ENCODE measurements at places on chromosomes 5 and 9.

DNA sequence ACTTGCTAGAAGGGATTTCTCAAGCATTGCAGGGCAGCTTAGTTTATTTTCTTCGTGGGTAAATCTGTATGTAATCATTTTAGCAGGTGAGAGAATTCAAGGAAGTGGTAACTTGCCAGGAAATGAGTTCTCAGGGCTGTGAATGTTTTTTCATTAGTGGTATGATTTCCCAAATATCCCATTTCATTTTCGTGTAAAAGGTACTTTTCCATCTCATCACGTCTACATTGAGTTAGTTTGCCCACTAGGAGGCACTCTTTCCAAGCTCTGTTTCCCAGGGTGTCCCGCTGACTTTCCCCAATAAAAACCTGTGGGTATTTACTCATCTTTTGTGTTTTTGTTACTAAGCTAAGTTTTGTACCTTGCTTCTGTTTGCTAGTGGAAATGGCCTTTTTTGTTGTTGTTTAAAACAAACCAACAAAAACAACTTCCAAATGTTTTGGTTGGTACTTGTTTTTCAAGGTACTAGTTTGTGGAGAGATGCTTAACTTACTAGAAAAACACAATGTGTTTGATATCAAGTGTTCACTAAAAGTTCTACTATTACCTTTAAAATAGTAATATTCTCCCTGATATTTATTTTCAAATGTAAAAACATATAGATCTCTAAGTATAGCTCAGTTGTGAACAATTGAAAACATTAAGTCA lies 373.6 kb downstream of the ADGRV1 start:
- DNase-seq, result no peak

DNA sequence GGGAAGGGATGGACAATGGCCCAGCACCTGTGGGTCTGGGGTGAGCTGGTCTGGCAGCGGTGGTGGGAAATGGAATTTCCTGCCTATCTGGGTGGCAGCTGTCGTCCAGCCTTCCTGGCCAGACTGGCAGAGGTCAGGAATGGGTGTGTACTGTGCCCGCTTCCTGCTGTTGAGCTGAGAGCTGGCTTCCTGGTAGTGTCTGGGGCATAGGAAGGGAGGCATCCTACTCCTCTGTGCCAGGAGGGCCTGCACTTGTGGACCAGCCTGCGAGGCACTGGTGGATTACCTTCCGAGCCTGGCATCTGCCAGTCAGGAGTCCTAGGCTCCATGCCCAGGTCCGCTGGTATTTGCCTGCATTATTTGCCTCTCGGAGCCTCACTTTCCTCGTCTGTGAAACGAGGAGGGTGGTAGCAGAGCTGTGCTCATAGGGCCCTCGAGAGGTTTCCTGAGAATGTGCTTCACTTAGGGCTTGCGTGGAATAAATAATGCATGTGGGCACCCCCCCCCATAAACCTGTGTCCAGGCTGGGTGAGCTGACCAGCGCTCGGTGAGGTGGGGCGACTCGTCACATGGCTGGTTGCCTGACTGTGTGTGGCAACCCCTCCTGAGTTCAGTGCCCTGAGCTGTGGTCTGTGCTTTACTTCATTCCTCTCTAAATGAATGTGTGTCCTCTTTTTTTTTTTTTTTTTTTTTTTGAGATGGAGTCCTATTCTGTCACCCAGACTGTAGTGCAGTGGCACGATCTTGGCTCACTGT lies 47.7 kb downstream of the HMCN2 start:
- DNase-seq, result peak; percentile 7

GRCh38 chr9:111876179-111876578 lies 20.4 kb upstream of the UGCG start:
- DNase-seq, result no peak

GRCh38 chr9:15972760-15973159 lies 419.9 kb downstream of the CCDC171 start:
- DNase-seq, result no peak

GRCh38 chr5:14428302-14429081 lies 153.1 kb upstream of the OTULINL start:
- no peak for DNase-seq

DNA sequence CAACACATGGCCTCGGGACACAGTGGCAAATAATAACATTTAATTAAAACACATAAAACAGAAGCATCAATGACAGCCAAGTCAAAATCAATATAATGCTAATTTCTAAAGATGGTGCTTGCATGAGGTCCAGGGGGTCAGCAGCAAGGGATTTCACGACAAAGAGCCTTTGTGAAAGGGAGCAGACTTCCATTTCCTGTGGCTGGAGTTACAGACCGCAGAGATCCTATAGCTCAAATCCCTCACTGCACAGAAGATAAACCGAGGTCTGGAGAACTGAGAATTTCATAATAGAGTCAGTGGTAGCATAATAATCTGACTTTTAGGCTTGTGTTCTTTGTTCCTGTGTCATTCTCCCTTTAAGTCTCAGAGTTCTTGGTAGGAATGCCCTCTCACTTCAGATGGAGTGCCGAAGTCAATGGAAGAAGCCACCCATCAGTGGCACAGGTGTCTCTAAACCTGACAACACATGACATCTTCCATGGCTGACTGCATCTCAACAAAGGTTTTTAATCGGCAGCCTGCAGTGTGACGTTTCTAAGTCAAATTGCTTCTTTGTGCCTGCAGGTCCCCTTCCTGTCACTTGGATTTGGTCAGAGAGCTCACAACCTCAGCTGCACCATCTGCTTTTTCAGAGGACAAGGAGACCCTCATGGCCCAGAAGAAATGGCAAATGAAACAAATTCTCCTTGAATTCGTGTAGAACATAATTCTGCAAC lies 67.4 kb downstream of the CARTPT start:
- no peak for DNase-seq

DNA sequence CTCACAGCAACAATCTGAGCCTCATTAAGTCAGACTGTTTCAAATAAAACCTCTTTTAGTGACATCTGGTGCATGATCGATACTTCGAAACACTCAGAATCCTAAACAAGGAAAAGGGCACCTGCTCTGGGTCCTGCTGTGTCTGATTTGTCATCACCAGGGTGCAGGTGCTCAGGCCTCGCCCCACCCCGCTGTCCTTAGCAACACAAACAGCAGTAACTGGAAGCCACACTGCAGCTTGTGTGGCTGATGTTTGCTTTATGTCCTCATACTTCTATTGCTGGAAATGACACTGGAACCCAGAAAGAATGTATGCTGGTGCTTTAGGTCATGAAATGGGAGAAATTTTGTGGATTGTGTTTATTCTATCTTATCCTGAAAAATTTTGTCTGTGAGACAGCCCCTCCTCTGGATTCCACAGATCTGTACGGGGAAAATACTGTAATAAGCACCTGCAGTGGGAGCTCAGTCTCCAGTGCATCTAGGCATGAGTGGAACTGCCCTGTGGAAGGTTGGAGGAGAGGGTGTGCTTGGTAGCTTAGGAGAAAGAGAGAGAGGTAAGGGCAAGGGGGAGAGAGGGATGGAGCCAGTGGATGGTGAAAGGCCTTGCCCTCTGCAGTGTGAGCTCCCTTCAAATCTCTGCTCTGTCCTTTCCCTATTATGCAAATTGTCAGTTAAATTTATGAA lies 284.2 kb downstream of the SMARCA2 start:
- DNase-seq, result no peak

GRCh38 chr5:103474677-103475076 lies 87.9 kb downstream of the NUDT12 start:
- DNase-seq, result no peak

DNA sequence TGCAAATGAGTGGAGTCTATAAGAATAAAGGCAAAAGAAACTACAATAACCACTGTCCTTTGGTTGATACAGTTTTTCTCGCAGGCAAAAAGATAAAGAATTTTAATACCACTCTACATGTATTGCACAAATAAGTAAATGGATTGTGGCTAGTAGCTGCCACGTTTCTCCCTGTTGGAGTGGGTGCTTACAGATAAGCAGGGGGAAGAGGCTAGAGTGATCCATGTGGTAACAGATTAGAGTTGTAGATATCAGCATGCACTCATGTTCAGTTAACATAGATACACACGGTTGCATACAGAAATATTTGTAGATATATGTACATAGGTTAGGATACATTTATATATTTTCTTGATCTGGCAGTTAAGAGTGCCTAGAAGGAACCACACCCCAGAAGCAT lies 179.5 kb downstream of the ARHGEF28 start:
- no peak for DNase-seq

DNA sequence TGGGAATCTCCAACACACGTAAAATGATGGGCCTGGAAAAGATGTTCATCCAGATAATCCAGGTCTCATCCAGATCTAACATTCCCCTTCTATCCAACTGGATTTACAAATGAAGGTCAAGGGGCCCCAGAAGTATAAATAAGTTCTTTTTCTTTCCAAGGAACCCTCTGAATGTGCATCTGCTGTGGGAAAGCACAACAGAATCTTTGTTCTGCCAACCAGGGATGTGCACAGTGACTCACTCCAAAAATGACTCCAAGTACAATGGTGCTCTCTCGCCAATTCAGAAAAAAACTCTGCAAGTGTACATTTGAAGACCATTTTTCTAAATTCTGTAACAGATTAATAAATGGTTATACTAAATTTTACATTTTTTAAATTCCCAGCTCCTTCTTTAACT lies 12.4 kb downstream of the RAPGEF6 start:
- no peak for DNase-seq

DNA sequence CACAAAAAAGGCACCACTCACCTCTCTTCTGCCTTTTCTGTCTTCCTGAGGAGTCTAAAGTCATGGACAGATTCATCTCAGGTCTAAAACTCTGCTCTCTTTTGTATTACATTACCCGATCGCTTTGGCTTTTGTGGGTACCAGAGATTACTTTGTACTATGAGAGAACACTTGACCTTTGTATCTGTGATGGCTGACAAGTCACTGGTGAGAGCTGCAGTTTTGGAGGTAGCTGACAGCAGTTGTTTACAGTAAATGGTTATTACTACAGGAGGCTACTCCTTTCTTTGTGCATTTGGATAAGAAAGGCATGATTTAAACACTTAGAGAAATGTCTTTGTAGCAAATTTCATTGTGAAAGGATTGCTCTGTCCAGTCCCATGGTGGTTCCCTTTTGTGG lies 307.3 kb downstream of the FBXL17 start:
- DNase-seq, result no peak

- DNase-seq, result no peak
Observed at GRCh38 chr5:35877655-35878054, 21.0 kb downstream of the IL7R start.

GRCh38 chr9:114230068-114230467 lies 74.7 kb downstream of the COL27A1 start:
- no peak for DNase-seq

- peak; percentile 61 for DNase-seq
Observed at GRCh38 chr5:1009359-1010180, 968 bp downstream of the NKD2 start.

Data from right cardiac atrium (tissue), 5 donors.